Neural crest cell (in vitro differentiated cells): ENCODE measurements at places on chromosomes 2 and 18.

DNA sequence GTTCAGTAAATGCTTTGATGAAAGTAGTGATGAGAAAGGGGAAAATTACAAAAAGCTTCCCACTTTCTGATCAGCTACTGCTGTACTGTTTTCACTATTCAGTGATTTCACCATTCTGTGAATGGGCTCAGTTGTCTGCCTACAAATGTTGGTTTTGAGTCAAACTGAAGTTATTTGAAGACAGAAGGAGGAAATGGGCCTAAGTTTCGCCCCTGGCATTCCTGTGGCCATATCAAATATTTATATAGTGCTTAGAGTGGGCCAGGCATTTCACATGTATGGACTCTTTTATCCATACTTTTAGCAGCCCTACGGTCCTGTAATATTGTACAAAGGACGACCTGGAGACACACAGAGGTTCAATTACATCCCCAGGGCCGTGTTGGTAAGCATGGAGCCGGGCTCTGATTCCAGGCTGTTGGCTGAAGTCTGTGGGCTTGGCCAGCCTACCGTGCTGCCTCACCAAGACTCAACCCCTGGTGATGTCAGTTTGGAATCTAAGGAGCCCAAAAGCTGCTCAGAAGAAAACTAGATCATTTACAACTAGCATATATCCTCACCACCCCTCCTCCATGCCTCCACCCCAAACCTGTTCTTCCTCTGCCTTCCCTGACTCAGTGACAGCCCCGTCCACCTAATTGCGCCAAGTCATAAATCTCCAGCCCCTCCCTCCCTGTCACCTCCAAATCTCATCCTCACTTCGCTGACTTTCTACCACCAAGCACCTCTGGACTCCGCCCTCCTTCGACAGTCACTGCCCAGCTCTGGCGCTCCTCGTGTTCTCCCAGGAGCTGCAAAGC, 10.1 kb upstream of the GRHL1 start:
- DNase-seq: no peak

- DNase-seq: no peak
Observed at GRCh38 chr2:198060277-198060676, 255.9 kb downstream of the PLCL1 start.

GRCh38 chr2:16661526-16661925, 4.1 kb downstream of the CYRIA start:
- no peak for DNase-seq

DNA sequence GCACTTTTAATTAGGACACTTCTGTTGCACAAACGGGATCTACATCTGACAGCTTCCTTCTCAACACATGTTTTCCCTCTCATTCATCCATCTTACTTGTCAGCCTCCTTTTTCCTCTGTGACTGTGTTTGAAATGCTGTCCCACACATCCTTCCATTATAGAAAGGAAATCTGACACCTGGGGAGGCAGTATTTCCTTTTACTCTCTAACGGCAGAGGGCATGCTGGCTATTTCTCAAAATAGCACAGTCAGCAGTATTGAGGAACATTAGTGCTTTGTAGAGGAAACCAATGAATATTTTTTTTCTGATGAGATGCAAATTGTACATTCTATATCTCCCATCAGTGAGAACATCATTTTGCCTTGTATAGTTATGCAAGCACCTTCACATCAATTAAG, 668.7 kb downstream of the SLC4A3 start:
- DNase-seq: no peak

- no peak for DNase-seq
Observed at GRCh38 chr2:226898121-226898520, 62.3 kb downstream of the RHBDD1 start.
